ENCODE measurements at places on chromosomes 11 and 22. TPM values are rescaled to one million over a fixed set of nuclear protein-coding genes. Genes with fewer than 3 reads are reported as not detected.

DNA sequence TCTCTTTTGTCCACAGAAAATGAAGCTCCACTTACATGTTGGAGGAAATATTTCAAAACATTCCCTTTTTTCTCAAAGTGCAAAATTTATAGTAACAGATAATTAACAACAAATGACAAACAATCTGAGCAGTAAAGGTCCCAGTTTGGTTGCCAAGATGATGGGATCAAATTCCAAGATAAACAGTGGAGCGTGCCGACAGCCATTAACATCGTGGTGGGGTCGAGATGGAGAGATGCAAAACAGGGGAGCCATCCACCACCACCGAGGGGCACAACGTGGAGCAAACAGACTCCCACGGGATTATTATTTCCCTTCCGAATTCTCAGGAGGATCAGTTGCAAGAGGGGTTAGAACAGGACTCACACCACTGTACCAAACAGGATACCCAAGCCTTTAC, 17.2 kb downstream of the MPPED2 start:
- no peak for DNase-seq

GRCh38 chr11:78801161-78801884, 226.7 kb upstream of the NARS2 start:
- peak; percentile 85 for DNase-seq

Gene PRDX5
- 98.6 TPM for total RNA-seq

DNA sequence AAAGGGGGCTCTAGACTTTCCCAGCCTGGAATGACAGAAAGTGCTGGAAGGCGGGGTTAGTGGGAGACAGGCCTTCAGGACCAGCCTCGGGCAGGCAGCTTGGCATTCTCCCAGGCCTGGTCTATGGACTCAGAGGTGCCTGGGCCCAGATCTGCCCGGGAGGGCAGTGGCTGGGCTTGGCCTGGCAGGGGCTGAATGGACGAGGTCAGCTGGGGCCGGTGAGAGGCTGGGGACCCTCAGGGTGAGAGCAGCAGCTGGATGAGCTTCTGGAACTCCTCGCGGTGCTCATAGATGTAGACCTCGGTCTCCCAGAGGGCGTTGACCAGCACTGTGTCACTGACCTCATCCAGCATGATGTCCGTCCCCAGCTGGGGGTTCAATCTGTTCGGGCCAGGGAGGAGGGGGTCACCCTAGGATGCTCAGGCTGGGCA, 1.5 kb upstream of the BAIAP2L2 start:
- no peak for DNase-seq

All from posterior vena cava (tissue), 2 donors.